ENCODE measurements at places on chromosomes 1 and 21. TPM values are rescaled to one million over a fixed set of nuclear protein-coding genes. Genes with fewer than 3 reads are reported as not detected.

GRCh38 chr1:147336291-147336690 lies 93.8 kb downstream of the CHD1L start:
- DNase-seq = no peak

Gene TTLL7
- total RNA-seq = 3.0 TPM

- DNase-seq = no peak
Measured at GRCh38 chr1:109272831-109273547, 10.0 kb downstream of the PSRC1 start.

Gene REN
- total RNA-seq = not detected

- DNase-seq = no peak
Measured at GRCh38 chr1:64975127-64975526, 8.8 kb upstream of the JAK1 start.

DNA sequence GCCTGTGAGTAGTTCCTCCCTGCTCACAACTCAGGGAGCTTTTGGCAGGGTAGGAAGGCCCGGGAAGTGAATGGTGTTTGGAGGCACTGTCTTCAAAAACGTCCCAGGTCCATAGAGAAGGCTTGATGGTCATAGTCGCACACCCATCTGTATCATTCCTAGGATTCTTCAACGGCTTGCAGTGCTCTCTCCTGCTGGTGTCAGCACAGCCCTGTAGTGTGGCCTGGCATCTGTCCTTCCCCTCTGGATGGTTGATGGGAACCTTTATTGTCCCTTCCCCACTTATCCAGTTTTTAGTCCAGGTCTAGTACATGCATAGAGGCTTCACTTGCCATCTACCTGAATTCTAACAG lies 142.8 kb upstream of the HOOK1 start:
- no peak for DNase-seq

Gene TNNT2
- 7,560 TPM for total RNA-seq

Gene KANK4
- 0.22 TPM for total RNA-seq

- DNase-seq = no peak
Measured at GRCh38 chr1:209648931-209649776, 3.1 kb downstream of the LAMB3 start.

Gene CEP170
- 65.4 TPM for total RNA-seq

Gene PWP2
- 1.0 TPM for total RNA-seq

GRCh38 chr21:15277466-15277865 lies 212.7 kb upstream of the NRIP1 start:
- DNase-seq = no peak

DNA sequence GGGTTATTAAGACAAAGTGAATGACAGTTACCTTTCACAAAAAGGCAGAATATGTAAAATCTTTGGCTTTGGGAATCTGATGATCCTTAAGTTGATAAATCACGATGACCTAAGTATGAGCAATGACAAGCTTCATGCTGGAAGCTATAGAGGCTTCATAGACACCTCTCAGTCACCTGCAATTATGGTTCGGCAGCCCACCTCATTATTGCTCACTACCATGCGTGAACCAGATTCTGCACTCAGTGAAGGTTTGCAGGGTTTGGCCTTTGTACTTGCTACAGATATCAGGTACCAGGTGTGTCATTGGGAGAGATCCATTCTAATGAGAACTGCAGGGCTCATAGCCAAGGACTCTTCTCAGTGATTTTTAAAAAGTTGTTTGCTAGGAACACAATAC lies 163.5 kb downstream of the KCTD3 start:
- no peak for DNase-seq

- DNase-seq = no peak
Measured at GRCh38 chr1:206039046-206039973, 13.7 kb upstream of the RHEX start.

Gene MYOM3
- total RNA-seq = 428 TPM

Gene GJA8
- total RNA-seq = not detected

DNA sequence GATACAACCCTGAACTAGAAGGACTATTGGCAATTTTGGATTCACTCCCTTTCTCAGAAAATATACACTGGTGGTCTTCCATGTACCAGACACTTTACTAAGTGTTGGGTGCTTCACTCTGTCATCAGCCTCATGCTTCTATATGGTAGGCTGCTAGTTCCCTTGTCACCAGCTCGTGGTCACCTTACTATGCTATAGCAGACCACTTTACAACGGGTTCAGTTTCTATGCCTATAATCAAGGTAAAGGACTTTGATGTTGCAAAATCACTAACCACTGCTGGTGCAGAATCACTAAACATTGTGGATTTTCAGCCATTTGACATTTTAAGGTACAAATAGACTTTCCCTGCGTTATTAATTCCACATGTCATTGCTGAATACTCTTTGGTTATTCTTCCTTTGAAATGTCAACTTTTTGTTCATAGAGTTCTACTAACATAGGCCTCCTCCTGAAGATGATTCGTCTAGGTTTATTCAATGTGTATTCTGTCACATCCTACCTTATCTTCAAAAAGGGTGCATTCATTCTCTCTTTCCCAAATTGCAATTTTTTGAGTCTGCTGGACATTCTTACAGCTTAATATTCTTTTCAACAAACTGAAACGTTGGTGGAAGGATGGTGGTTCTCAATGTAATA lies 78.3 kb downstream of the LRRC8C start:
- DNase-seq = no peak

DNA sequence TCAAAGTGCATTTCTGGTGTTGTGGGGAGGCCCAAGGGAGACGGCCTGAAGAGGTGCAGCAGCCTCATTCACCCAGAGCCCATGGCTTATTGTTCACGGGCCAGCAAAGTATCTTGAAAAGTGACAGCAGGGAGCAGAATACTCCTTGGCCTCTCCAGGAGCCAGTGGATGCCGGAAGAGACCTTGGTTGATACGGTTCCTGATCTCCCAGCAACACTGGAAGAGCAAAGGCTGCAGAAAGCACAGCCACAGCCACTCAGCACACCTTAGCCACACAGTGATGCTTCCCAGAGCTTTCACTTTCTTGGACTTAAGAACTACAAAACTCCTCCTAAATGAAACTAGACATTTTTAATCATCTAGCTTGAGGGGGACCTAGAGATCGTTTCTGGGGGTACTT lies 64.3 kb upstream of the TENT5C start:
- no peak for DNase-seq

- no peak for DNase-seq
Measured at GRCh38 chr1:206419250-206419649, 51.0 kb upstream of the IKBKE start.

DNA sequence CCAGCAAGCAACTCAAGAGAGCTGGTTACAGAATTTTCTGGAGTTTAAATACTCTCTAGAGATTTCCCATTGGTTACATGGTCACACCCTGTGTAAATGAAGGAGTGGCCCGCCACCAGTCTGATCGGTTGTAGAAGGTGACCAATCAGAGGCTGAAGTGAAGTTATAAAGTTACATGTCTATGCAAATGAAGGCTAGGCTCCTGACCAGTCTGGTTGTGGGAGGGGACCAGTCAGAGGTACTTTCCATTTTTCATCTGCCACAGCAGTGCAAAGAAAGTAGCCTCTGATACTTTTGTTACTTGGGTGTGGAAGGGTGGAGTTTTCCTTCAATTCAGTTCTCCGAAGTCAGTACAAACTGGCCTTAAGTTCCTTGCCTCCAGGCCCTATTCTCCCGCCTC lies 273.7 kb downstream of the BARHL2 start:
- DNase-seq = no peak

- no peak for DNase-seq
Measured at GRCh38 chr1:244068567-244068966, 17.5 kb downstream of the ZBTB18 start.

DNA sequence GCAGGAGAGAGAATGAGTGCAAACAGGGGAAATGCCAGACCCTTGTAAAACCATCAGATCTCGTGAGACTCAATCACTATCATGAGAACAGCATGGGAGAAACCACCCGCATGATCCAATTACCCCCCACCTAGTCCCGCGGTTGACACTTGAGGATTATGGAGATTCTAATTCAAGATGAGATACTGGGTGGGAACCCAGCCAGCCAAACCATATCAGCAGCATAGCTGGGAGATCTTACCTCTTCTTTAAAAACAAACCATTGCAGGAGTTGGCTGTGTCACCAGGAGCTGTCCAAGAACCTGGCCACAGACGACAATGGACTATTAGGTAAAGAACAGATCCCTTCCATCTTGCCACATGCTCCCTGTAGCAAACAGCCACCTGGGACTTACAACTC lies 422.7 kb downstream of the MATN1 start:
- DNase-seq = no peak

- no peak for DNase-seq
Measured at GRCh38 chr1:214251354-214251753, 29.6 kb upstream of the SMYD2 start.

Gene CYYR1
- 18.9 TPM for total RNA-seq

Gene RGL1
- total RNA-seq = 12.6 TPM

GRCh38 chr1:186761358-186761757 lies 67.4 kb upstream of the PLA2G4A start:
- DNase-seq = no peak

GRCh38 chr21:44329086-44329889 lies 9.9 kb downstream of the CFAP410 start:
- DNase-seq = no peak

- no peak for DNase-seq
Measured at GRCh38 chr1:54453022-54453421, 46.8 kb upstream of the SSBP3 start.

- no peak for DNase-seq
Measured at GRCh38 chr1:6488602-6489382, 2.7 kb downstream of the PLEKHG5 start.

Gene AKNAD1
- total RNA-seq = not detected

DNA sequence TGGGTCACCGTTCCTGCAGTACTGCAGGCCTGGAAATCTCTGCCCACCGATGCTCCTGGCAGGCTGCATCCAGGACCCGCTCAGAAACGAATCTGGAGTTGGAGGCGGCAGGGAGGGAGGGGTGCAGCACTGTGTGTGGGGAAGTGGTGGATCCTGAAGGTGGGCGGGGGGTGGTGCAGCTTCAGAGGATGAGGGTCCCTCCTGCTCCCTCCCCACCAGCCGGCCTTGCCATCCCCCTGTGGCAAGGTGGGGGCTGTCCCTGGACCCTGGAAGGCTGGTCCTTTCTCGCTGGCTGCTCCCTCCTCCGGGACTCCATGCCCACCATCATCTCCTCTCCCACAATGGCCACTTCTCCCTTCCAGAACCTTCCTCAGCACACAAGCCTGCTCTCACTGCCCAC lies 60.4 kb downstream of the B3GALT5 start:
- no peak for DNase-seq

DNA sequence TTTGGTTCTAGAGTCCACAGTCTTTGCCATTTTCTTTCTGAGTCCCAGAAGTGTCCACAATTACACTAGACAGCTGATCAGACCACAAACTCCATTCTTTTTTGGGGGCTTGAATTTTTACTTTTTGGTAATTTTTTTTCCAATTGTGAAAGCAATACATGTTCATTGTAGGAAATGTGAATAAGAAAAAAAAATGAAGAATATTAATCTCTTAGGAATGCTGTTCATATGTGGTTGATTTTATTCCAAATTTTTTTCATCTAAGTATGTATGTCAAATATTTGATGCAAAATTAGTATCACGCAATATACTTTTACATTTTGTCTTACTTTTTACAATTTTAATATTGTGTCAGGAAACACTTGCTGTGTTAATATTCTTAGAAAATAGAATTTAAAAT lies 76.4 kb upstream of the ETS2 start:
- DNase-seq = no peak

GRCh38 chr1:167799747-167800146 lies 78.0 kb downstream of the MPZL1 start:
- no peak for DNase-seq

DNA sequence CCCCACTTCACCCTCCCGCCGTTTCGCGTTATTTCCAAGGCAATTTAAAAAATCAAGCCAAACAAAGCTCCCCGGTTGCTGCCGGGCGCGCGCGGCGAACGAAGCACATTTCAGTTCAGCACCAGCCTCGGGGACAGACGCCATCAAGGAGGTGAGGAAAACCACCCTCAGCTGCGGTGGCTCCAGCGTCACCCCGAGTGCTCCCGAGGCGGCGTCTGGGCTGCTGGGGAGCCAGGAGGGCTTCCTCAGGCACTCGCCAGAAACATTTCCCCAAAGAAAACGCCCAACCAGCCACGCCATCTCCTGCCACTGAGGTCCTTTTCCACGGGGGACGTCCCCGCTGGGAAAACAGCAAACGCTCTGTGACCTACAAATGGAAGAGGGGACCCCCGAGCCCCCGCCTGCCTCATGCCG lies 623 bp downstream of the GNG4 start:
- peak; percentile 46 for DNase-seq

Measured in heart right ventricle (tissue), 16 donors.